ENCODE measurements at places on chromosomes 4 and X.

GRCh38 chrX:134020910-134021309 lies 35.5 kb upstream of the GPC3 start:
- no peak for DNase-seq

GRCh38 chrX:71543316-71543715 lies 10.4 kb downstream of the OGT start:
- no peak for DNase-seq

DNA sequence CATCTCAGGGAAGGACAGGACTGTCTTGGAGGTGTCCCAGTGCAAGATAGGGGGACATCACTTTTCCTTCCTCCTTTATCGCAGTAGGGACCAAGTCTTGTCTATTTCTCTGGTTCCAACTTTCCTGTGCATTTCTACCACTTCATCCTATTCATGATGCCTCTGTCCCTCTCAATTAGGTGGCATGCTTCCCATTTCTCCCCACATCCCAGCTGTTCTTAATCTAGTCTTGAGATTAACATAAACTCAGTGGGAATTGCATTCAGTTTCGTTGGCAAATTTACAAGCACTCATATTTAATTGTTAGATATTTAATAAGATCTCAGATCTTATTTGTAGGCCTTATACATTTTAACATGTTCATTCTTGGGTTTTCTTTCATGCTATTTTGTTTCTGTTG lies 15.7 kb upstream of the ODAM start:
- no peak for DNase-seq

GRCh38 chr4:129218360-129218759 lies 122.4 kb downstream of the C4orf33 start:
- no peak for DNase-seq

DNA sequence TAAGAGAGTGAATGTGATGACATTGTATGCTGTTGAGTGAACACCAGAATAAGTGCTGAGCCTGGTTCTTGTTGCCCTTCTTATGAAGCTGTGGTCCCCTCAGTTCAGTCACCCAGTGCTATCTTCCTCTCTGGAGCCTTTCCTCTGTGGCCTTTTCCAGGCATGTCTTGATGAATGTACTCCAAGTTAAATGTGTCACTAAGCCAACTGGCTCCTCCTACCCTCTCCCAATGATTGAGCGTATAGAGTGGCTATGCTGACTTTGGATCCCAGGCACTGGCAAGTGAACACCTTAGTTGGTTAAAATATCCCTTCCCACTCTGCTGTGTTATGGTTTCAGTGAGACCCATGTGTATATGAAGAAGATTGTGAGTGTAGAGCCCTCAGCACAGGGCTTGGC lies 134.1 kb upstream of the MAMLD1 start:
- DNase-seq, result no peak

GRCh38 chr4:39975488-39976089 lies 2.1 kb downstream of the PDS5A start:
- DNase-seq, result no peak

DNA sequence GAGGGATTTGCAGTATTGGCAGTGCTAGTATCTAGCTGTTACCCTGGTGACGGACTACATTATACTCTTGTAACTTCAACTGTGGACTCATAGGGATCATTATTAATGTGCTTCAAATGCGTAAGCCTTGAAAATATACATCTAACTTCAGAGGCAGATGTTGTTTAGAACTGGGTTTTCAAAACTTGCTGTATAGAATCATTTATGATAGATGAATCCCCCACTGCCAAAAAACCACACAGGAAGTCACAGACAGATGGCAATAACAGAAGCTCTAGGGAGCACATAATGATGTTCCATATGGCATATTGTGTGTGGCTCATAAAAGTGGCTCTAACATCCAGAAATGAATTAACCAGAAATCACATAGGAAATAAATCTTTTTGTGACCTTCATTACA lies 62.3 kb upstream of the RELL1 start:
- DNase-seq, result no peak

- DNase-seq, result no peak
These were observed 70.1 kb downstream of the DMP1 start for GRCh38 chr4:87720094-87720691.

GRCh38 chrX:15416133-15416993 lies 32.1 kb upstream of the VEGFD start:
- DNase-seq, result no peak

- DNase-seq, result no peak
These were observed 2.4 kb downstream of the GPR50 start for GRCh38 chrX:151178746-151179145.

GRCh38 chr4:184757810-184758209 lies 23.9 kb upstream of the CENPU start:
- DNase-seq, result no peak

DNA sequence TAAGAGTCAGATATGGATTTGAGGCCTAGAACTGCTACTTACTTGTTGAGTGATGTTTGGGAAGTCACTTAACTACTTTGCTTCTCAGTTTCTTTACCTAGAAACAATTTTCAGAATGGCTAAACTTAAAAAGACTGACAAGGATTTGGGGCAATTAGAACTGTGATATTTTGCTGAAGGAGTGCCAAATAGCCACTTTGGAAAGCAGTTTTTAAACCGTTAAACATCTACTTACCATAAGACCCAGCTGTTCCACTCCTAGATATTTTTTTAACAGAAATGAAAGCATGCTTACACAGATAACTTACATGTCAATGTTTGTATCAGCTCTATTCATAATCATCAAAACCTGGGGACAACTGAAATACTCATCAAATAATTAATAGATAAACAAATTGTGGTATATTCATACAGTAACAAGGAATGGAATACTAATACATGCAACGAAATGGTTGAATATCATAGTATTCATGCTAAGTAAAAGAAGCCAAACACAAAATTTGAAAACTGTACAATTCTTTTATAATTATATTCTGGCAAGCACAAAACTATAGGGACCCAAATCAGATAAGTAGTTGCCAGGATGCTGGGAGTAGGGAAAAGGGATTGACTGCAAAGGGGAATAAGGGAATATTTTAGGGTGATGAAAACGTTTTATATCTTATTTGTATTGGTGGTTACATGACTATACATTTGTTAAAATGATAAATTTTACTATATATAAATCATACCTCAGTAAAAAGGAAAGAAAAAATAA lies 24.0 kb downstream of the RPA4 start:
- no peak for DNase-seq

DNA sequence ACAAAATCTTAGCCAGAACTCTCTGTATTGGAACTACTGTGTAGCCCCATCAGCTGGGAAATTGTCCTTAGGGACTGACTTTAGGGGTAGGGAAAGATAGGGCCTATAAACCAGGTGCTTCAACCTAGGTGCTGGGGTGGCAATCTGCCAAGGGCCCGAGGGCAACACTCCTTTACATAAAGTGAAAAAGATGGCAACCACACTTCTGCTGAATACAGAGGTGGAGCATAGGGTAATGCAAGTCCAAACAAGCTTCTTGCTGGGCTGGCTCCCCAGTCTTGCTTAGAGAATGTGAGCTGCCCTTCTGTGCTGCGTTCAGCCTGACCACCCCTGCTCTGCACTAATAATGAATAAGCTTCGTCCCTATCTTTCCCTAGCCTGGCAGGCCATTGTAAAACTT lies 9.8 kb downstream of the ZBTB33 start:
- no peak for DNase-seq

DNA sequence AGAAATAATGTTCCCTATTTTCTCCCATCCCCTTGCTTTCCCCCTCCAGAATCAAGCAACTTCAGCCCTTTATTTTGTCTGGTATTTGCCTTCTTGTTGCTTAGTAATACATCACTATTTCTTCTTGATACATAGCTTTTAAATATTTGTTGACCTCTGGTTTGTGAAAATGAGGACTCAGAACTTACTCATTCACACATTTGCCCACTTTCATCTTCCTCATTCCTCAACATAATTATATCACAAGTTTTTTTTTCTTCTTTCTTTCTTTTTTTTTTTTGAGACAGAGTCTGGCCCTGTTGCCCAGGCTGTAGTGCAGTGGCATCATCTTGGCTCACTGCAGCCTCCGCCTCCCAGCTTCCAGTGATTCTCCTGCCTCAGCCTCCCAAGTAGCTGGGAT lies 28.9 kb upstream of the NDUFC1 start:
- no peak for DNase-seq

GRCh38 chr4:109877400-109877799 lies 29.5 kb downstream of the LRIT3 start:
- no peak for DNase-seq

- DNase-seq, result no peak
These were observed 795.7 kb downstream of the ADGRL3 start for GRCh38 chr4:61995717-61996340.

DNA sequence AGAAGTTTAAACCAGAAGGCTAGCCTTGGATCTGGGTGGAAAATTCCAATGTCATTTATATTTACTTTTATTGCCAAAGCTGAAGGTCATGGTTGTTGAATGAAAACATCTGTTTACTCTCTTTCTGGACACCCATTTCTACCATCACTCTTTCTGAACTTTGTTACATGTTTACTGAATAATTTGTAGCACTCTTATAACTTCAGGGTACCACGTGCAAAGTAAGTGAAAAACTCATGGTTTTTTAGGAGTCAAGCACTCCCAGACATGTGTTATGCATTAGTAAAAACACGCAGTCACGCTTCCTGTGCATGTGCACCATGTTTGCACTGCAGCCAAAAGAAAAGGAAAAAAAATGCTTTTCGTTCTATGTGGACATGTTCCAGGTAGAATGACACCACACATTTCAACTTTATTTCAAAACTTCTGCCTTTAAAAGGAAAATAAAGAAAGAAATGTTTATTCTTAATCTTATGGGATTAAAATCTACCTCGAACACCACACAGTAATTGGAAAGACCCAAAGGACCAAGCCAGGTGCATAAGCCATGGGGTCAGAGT lies 31.4 kb upstream of the ADH1C start:
- DNase-seq, result no peak

DNA sequence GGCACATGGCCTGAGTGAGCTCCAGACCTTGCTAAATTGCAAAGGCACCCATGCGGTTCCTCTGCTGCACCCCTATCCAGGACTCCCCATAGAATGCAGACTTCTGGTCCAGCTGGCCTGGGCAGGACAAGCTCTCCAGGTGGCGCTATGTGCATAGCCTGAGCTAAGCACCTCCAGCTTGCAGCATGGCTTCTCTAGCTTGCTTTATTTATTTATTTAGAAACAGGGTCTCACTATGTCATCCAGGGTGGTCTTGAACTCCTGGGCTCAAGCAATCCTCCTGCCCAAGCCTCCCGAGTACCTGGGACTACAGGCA lies 5.5 kb upstream of the WFS1 start:
- no peak for DNase-seq

- DNase-seq, result no peak
These were observed 2.3 kb upstream of the EMD start for GRCh38 chrX:154376774-154377173.
